Upper lobe of left lung (tissue), 6 donors: ENCODE measurements at places on chromosomes 6 and 20. TPM values are rescaled to one million over a fixed set of nuclear protein-coding genes. Genes with fewer than 3 reads are reported as not detected.

- DNase-seq = peak; percentile 93
Observed at GRCh38 chr20:34872622-34873224, at the start of gene GGT7. TSS of gene GGT7 (minus strand) at chr20:34872856. CDS start at chr20:34872815, 41 bp downstream.

- no peak for DNase-seq
Observed at GRCh38 chr6:138638604-138639003, 135.0 kb upstream of the CCDC28A start.

FERMT1 gene
- total RNA-seq = 1.5 TPM

PPP1R16B gene
- 8.4 TPM for total RNA-seq

ZC2HC1B gene
- total RNA-seq = not detected

OOEP gene
- total RNA-seq = not detected
